NCI-H524 treated with DMSO at 0.1 percent for 48 hours (cell line): ENCODE measurements at places on chromosomes 7 and 10.

GRCh38 chr10:27815261-27815660, 69.6 kb upstream of the MKX start:
- DNase-seq = no peak

DNA sequence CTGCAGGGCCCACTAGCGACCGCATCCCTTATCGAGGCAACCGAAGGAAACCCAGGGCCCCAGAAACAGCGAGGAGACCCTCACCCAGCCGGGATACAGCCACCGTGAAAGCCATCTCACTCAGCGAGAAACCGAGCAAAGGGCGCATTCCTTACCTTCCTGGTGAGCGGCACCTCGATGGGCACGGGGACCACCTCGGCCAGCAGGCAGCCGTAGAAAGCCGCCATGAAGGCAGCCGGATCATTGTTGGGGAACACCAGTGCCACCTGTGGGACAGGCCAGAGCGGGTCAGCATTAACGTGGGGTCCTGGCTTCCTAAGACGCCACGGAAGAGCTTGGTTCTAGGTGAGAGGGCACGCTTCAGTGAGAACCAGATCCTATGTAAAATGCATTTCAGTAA, 263.7 kb downstream of the ZMYND11 start:
- DNase-seq = no peak

GRCh38 chr7:49563693-49564378, 209.6 kb upstream of the VWC2 start:
- no peak for DNase-seq

- DNase-seq = no peak
Measured at GRCh38 chr7:47636433-47637175, 54.7 kb upstream of the TNS3 start.

DNA sequence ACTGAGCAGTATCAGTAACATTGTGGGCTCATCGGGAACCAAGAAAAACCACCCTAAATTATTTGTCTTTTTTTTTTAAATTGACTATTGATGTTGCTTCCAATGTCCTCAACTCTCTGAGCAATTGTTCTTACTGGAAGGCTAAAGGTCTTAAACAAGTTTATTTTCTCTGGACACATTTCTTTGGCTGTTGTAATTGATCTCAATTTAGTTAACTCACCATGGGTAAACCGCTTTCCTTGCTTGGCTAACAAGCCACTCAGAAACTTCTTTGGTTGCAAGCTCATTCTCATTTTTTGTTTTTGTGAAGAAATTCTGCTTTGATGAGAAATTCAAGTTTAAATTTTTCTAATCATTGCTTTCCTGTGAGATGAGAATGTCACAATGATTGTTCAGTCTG, 25.5 kb downstream of the CCDC71L start:
- no peak for DNase-seq

- DNase-seq = no peak
Measured at GRCh38 chr10:8137272-8137681, 82.8 kb downstream of the GATA3 start.

- DNase-seq = no peak
Measured at GRCh38 chr10:44058259-44058658, 326.6 kb downstream of the CXCL12 start.

- no peak for DNase-seq
Measured at GRCh38 chr10:104067525-104067924, 18.2 kb downstream of the COL17A1 start.

DNA sequence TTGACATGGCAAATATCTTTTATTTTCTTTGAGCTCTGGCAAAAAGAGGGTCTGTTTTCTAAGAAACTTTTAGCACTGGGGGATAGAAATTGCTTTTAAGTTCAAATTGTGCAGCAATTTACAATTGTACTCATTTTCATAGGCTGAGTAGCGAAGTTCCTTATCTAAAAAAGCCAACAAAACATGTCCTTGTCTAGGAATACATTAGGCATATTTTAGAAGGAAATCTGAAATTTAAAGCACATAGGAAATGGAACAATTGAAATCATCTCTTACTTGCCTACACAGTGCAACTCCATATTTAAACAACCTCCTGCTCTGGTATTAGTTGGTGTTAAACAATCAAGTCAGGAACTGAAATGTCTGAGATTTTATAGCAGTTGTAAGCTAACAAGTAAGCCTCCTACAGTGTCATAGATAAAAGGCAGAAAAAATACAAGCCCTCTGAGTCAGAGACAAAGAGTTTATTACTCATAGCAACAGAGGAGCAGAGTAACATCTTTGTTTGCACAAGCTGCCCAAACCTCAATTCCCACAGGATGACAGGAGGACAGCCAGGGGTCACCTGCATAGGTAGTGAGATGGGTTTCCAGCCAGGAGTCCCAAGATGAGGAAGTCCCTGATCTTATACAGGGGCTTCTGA, 280.2 kb upstream of the HGF start:
- DNase-seq = no peak
